ENCODE measurements at places on chromosomes 6 and 20.

GRCh38 chr6:37618916-37619590 is 78.6 kb downstream of the MDGA1 start:
- no peak for DNase-seq

GRCh38 chr6:166259296-166259977 is 48.8 kb downstream of the PRR18 start:
- DNase-seq, result no peak

GRCh38 chr6:104182811-104183210 is 676.9 kb downstream of the HACE1 start:
- DNase-seq, result peak; percentile 74

- DNase-seq, result peak; percentile 27
Observed at GRCh38 chr6:97294451-97294850, 11.4 kb upstream of the MMS22L start.

DNA sequence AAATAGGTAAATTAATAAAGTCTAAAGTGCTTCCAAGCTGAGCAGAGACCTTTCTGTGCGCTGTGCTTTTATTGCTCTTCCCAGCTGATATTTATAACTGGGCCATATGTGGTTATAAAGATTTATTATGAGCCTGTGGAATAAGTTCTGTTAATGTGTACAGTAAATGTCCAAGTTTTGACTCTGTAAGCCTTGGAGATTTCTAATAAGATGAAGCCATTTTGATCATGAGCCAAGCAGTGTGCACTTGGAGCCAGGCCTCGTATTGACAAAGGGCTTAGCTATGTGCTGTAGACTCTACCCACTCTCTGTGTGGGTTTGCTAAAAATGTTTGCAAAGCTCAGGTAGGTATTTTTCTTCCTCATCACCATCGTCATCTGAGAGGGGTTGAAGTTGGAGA is 361.1 kb downstream of the FOXA2 start:
- no peak for DNase-seq

DNA sequence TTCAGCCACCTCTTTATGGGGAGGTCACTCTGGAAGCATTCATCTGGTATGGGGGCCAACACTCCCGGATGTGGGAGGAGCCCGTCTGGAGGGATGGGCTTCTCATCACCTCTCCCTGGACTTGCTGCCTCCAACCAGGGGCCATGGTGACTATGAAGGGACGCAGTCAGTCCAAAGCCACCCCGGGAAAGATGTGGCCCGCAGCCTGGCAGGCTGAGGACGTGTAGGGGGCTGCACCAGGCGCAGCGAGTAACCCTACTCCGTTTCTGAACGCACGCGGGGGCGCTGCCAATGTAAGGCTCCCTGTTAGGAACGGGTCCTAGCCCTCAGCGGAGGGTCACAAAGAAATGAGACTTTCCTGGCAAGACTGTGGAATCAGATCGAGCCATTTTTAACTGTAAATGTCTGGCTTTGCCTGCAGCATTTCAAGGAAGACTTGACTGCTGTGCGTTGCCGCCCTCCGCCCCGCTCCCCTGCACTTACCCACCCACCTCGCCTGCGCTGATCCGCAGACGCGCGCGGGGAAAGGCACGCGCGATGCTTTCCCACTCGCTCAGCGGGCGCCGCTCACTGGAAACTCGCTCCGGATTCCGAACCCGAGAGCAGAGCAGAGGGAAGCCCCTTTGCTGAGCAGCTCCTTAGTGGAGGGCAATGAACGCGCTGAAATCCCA is 55.1 kb downstream of the IL20RA start:
- no peak for DNase-seq
